CD8-positive, alpha-beta T cell (primary cell): ENCODE measurements at places on chromosomes 1 and 21.

- no peak for DNase-seq
These were observed 295.4 kb downstream of the CTH start for GRCh38 chr1:70706381-70707037.

DNA sequence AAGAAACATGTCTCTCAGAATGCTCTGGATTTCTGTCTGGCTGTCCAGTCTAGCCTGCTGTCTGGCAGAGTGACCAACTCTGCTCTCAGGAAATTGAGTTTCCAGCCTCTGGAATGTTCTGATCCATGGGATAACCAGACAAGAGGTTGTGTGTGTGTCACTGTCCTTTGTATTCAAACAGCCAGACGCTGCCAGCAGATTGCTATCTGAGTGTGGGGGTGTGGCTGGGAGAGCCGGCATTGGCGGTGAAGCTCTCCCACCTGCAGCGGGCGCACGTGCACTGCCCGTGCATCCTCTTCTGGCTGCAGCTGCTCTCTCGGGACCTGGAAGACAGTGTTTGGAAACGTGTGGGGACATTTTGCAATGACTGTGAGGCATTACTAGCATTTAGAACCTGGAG lies 26.1 kb downstream of the PKP1 start:
- no peak for DNase-seq

- no peak for DNase-seq
These were observed 116.5 kb downstream of the TMEM53 start for GRCh38 chr1:44557778-44558177.

GRCh38 chr1:205026181-205026580 lies 16.8 kb upstream of the CNTN2 start:
- DNase-seq = no peak

GRCh38 chr1:100188617-100189016 lies 10.6 kb upstream of the LRRC39 start:
- no peak for DNase-seq

GRCh38 chr1:78136680-78137079 lies 90.9 kb downstream of the GIPC2 start:
- no peak for DNase-seq
